ENCODE measurements at places on chromosomes 1 and 21. TPM values are rescaled to one million over a fixed set of nuclear protein-coding genes. Genes with fewer than 3 reads are reported as not detected.

KRTAP10-11 gene
- not detected for total RNA-seq

PRMT2 gene
- total RNA-seq: 96.6 TPM

HHIPL2 gene
- total RNA-seq: 0.18 TPM

CA14 gene
- total RNA-seq: not detected

ANKRD34A gene
- total RNA-seq: 0.99 TPM

PTGS2 gene
- 15.0 TPM for total RNA-seq

PTGFR gene
- total RNA-seq: 77.5 TPM
